ENCODE measurements at places on chromosomes 13 and 19.

- no peak for DNase-seq
Measured at GRCh38 chr13:25881971-25882451, 169.8 kb downstream of the SHISA2 start.

GRCh38 chr19:36635342-36635741 lies 30.2 kb downstream of the ZNF382 start:
- DNase-seq: no peak

DNA sequence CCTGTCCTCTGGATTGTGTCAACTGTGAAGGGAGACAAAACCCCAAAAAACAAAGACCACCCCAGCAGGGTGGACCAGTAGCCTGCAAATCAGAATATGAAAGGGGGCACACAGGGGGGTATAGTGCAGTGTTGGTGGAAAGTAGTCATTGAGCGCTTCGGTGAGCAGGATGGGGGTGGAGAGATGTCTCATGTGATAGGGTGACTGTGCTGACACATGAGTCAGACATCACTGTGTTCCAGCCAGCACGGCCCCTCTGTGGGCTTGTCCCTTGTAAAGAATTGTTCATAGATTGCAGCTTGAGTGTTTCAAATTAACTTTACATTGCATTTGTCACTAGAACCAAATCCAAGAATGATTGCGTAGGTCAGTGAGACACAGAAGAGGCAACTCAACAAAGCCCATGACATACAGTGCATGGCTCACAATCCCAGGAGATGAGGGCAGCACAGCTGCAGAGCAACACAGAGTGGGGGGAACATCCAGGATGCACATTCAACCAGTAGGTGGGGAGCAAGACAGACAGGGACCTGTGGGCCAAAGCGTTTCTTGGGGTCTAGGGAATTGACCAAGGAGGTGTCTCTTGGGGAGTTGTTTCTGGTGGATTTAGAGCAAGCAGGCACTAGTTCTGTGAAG lies 7.5 kb downstream of the ZNF440 start:
- DNase-seq: no peak

GRCh38 chr19:43807651-43808050 lies 5.4 kb upstream of the LYPD5 start:
- DNase-seq: no peak

Measured in right forelimb (tissue), 1 donor.